ENCODE measurements at places on chromosomes 11 and 22. TPM values are rescaled to one million over a fixed set of nuclear protein-coding genes. Genes with fewer than 3 reads are reported as not detected.

The PSMA1 gene
- 140 TPM for total RNA-seq

The AIP gene
- 98.3 TPM for total RNA-seq

The MMP7 gene
- not detected for total RNA-seq

The LRP4 gene
- total RNA-seq: not detected

The DEFB108B gene
- total RNA-seq: not detected

The MYBPC3 gene
- total RNA-seq: 0.10 TPM

- H3K27ac ChIP-seq: no peak overlapping the region
- H3K36me3 ChIP-seq: peaks cover 10% of the 10 kb centered on the region
- H3K4me1 ChIP-seq: peaks cover 2% of the 10 kb centered on the region
- peaks cover 61% of the 10 kb centered on the region for H3K27me3 ChIP-seq
- no peak overlapping the region for H3K4me3 ChIP-seq
Observed at GRCh38 chr22:30826670-30827355, 132.1 kb downstream of the OSBP2 start.

DNA sequence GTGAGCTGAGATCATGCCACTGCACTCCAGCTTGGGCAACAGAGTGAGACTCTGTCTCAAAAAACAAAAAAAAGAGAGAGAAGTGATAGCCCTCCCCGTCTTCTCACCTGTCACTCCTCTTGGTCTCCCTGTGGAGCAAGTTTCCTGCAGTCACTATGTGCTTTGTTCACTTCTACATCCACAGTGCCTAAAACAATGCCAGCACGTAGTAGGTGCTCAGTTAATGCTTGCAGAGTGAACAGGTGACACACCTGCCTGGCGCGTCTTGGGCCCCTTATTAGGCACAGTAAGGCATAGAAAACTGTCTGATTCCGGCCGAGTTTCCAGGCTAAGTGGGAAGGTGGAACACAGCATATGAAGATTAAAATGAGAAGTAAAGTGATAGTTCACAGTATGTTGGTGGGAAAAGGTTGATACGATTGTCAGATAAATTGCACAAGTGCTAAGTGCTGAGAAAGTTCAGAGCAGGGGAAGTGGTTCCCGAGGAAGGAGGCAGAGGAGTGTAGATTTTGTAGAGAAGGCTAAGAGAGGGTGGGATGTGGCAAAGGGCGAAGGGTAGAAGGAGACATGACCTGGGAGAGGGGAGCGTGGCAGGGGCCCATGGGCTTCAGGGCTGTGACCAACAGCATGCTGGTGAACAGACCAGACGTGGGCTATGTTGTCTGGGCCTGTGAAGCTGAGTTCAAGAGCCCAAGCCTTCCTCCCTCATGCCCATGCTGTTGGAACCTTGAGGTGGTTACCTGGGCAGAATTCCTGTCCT is 41.9 kb downstream of the BCR start:
- H3K4me1 ChIP-seq: peaks cover 79% of the 10 kb centered on the region
- H3K36me3 ChIP-seq: no peaks in the 10 kb centered on the region
- H3K4me3 ChIP-seq: peak overlapping the region; percentile 70

- H3K27me3 ChIP-seq: peaks cover 82% of the 10 kb centered on the region
- H3K36me3 ChIP-seq: peaks cover 10% of the 10 kb centered on the region
- H3K4me3 ChIP-seq: no peak within 1 kb of the TSS
- H3K27ac ChIP-seq: no peak within 1 kb of the TSS
Observed at GRCh38 chr11:17544181-17544622, at the start of gene USH1C. USH1C (minus strand) TSS chr11:17544416; CDS start chr11:17544307, 109 bp downstream.

DNA sequence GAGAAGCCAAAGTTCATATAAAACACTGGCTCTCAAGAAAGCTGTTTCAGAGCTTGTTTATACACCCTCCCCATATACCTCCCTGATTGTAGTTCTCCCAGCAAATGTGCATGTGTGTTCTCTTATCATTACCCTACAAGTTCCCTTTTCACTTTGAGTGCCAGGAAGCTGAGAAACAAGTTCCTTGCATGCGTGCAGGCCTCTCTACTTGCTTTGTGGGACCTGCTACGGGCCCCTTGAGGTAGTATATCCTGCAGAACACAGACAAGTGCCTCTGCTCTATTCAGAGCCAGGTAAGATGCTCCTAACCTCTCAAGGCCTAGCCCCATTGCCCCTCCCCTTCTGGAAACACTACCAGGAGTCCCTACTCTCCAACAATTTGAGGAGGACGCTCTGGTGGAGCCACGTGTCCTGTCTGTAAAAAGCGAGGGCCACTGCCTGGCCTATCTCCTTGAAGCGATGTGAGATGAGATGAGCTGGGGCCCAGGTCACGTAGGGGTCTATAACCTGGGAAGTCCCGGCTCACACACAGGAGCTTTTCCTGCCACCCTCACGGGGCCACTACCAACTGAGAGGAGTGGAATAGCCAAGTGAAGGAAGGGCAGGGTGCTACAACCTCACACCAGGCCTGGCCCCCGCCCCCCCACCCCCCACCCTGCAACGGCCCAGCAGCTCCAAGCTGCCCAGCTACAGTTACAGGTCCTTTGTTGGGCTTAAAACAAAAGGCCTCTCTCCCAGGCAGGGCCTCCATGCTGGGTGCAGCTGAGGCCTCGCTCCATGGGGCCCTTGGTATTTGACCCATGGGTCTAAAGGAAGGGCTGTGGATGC is 2.6 kb upstream of the ATP5MGL start:
- no peak for DNase-seq
- H3K27ac ChIP-seq: no peak overlapping the region
- no peaks in the 10 kb centered on the region for H3K36me3 ChIP-seq

GRCh38 chr11:129881570-129882170 is 13.7 kb downstream of the NFRKB start:
- peaks cover 17% of the 10 kb centered on the region for H3K4me1 ChIP-seq
- H3K27me3 ChIP-seq: no peaks in the 10 kb centered on the region
- no peak overlapping the region for H3K4me3 ChIP-seq
- no peak overlapping the region for H3K27ac ChIP-seq
- peaks cover 25% of the 10 kb centered on the region for H3K36me3 ChIP-seq
- peak; percentile 45 for DNase-seq

DNA sequence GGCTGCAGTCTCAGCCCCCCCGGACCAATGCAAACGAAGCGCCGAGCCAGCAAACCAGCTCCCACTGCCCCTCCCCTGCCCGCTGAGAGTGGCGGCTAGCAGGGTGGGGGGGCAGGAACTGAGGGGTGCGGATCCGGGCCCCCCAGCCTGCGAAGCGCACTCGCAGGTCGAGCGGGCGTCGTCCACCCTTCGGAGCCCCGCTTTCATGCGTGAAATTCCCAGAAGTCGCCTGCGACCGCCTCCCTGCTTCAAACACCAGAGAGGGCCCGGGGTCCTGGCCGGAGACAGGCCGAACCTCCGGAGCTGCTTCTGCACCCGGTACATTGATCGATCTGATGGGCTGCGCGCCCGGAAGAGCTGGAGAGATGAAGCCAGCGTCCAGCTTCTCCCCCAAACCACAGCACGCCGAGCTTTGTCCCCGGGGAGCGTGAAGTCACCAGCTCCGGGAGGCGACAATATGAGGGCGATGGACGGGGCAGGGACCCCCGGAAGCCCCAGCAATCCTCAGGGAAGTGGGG is 646 bp upstream of the PATZ1 start:
- no peaks in the 10 kb centered on the region for H3K36me3 ChIP-seq
- no peaks in the 10 kb centered on the region for H3K27me3 ChIP-seq
- peaks cover 34% of the 10 kb centered on the region for H3K4me1 ChIP-seq
- peak overlapping the region; percentile 89 for H3K4me3 ChIP-seq
- H3K27ac ChIP-seq: peak overlapping the region; percentile 51

GRCh38 chr11:61897387-61898246 is 6.3 kb upstream of the FADS3 start:
- no peak overlapping the region for H3K4me3 ChIP-seq
- H3K4me1 ChIP-seq: peaks cover 5% of the 10 kb centered on the region
- H3K36me3 ChIP-seq: no peaks in the 10 kb centered on the region
- peak; percentile 77 for DNase-seq
- peak overlapping the region; percentile 68 for H3K27ac ChIP-seq

DNA sequence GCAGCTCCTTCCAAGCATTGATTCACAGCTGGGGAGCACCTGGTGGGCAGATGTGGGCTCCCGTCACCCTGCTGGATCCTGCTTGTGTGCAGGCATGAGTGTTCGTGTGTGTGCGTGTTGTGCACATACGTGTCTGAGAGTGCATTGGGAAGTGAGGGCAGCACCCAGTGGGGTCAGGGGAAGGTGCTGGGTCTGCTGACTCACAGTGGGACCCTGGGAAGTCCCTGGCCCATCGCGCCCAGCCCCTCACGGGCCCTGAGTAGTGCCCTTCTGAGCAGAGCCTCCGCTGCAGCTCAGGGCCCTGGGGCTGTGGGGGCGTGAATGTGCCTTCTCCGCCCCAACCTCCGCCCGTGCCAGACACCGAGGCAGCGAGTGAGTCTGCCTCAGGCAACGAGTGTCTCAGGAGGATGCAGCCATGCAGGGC is 36.8 kb downstream of the WNT11 start:
- peaks cover 6% of the 10 kb centered on the region for H3K27me3 ChIP-seq
- H3K4me3 ChIP-seq: no peak overlapping the region
- H3K4me1 ChIP-seq: no peaks in the 10 kb centered on the region
- DNase-seq: no peak

Measured in T-helper 17 cell (primary cell).